WERI-Rb-1 (cell line): ENCODE measurements at places on chromosomes 7 and 10.

GRCh38 chr7:159063046-159063840 lies 81.4 kb downstream of the VIPR2 start:
- DNase-seq, result no peak

DNA sequence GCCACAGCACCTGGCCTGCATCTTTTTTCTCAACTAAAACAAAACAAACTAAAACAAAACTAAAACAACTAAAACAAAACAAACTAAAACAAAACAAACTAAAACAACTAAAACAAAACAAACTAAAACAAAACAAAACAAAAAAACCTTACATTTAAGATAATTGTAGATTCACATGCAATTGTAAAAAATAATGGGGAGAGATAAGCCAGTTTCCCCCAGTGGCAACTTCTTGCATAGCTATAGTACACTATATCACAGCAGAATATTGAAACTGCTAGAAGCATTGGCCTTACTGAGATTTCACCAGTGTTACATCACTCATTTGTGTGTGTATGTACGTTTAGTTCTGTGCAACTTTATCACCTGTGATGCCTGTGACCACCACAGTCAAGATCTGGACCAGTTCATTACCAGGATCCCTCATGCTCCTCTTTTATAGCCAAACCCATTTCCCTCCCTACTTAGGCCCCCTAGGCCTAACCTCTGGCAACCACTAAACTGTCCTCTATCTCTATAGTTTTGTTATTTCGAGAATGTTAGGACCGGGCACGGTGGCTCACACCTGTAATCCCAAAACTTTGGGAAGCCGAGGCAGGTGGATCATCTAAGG lies 9.3 kb downstream of the FXYD4 start:
- no peak for DNase-seq

GRCh38 chr10:72552857-72553256 lies 73.0 kb downstream of the MICU1 start:
- no peak for DNase-seq

- no peak for DNase-seq
Observed at GRCh38 chr7:24933298-24933697, 46.7 kb downstream of the OSBPL3 start.

DNA sequence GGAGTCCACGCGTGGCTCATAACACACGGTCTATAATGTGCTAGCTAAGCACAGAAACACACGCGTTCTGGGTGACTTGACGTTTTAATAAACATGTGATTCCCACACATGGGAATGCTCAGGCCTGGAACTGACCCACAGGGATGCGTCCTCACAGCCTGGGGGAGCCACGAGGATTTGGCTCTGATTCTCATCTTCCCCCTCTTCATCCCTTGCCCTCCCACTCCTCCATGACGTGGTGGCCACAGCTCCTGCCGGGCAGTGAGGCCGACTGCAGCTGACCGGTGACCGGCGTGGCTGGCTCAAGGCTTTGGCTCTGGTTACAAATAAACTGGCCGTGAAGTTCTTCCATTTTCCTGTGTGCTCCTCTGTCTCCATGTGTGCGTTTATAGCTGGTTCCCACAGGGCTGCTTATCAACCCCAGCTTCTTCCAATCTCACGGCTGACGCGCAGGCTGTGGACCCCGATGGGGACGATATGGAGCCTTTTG lies 40.9 kb upstream of the KLF6 start:
- no peak for DNase-seq
